ENCODE measurements at places on chromosomes 11 and 22.

DNA sequence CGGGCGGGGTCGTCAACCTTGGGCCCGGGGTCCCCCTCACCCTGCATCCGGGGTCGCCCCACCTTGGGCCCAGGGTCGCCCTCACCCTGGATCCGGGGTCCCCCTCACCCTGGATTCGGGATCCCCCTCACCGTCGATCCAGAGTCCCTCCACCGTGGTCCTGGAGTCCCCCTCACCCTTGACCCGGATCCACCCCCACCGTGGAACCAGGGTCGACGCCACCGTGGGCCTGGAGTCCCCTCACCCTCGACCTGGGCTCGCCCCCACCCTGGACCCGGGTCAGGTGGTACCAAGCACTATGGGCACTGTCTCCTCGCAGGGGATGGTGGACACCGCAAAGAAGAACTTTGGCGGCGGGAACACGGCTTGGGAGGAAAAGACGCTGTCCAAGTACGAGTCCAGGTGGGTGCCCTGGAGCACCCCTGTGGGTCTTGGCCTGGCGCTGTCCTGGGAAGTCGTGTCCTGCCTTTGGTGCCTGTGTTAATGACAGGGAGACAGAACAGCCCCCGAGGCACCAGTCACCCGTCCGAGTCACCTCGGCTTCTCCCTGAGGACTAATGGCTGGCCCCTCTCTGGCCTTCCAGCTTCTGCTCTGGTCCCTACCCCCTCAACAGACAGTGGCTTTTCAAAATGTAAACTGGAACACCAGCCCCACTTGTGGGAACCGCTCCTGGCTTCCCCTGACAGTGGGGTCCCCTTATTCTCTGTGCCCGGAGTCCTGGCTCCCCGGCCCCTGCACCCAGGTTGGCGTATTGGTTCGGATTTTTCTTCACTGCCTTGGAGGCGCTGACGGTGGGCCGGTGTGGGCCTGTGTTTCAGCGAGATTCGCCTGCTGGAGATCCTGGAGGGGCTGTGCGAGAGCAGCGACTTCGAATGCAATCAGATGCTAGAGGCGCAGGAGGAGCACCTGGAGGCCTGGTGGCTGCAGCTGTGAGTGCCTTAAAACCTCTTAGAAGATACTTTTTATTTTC, 762 bp downstream of the CRELD2 start:
- DNase-seq = no peak

- DNase-seq = no peak
Measured at GRCh38 chr11:115340874-115341273, 163.3 kb downstream of the CADM1 start.

DNA sequence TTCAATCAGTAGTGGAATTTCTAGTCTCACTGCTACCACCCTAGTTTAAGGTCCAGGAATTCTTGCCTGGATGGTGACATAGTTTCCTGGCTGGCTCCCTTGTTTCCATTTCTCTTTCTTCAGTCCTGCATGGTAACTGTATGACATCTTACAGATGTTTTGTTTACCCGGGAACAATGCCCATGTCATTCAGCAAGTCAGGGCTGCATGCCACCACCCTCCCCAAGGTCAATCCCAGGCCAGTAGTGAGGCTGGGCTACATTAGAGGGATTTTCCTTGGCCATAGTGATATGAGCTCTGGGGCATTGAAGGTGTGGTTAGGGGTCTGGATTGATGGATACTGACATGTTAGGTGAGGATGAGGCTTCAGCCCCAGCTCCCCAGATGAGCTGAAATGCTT, 114.9 kb upstream of the E2F8 start:
- no peak for DNase-seq

GRCh38 chr11:6357222-6357621, 33.1 kb upstream of the SMPD1 start:
- DNase-seq = no peak

- DNase-seq = no peak
Measured at GRCh38 chr11:59776210-59777066, 21.3 kb downstream of the STX3 start.

DNA sequence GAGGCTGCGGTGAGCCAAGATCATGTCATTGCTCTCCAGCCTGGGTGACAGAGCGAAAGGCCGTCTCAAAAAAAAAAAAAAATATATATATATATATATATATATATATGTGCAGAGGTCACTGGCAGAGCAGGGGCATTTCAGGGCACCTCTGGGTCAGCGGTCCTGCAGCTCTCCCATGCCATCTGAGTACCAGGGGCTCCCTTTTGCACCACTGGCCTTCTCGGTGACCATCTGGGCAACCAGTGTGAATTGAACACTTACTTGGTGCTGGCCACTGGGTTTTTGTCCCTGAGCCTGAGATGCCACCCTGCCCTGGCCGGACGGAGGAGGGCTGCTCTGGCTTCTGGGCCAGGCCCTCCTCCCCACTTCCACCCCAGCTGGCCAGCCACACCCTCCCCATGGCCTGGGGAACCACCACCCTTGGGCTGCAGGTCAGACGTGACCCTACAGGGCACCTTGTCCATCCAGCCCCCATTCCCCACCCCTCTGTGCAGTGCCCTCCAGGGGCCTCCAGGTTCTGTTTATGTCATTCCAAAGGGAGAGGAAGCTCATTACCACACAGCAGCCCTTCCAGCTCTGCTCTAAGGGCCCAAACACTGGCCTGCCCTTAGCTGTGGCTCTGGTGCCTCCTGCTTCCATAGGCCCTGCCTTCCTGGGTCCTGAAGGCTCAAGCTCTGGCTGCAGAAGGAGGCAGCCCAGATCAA, 10.3 kb downstream of the MAPK8IP1 start:
- peak; percentile 6 for DNase-seq

GRCh38 chr11:128685402-128686020, 8.4 kb upstream of the FLI1 start:
- DNase-seq = no peak

DNA sequence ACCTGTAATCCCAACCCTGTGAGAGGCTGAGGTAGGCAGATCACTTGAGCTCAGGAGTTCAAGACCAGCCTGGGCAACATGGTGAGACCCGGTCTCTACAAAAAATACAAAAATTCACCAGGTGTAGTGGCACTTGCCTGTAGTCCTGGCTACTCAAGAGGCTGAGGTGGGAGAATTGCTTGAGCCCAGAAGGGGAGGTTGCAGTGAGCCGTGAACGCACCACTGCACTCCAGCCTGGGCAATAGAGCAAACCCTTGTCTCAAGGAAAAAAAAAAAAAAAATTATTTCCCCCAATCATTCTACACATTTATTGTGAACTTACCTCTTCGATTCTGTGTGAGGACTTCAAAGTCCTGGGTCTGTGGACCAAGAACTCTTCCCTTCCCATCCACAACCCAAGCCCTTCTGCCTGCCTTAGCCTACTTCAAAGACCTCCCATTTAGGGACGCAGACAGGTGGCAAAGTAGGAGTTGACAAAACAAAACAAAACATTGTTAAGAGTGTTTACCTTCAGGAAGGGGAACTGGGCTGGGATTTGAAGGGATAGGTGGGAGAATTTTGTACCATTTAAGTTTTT, 3.8 kb upstream of the WEE1 start:
- DNase-seq = no peak

DNA sequence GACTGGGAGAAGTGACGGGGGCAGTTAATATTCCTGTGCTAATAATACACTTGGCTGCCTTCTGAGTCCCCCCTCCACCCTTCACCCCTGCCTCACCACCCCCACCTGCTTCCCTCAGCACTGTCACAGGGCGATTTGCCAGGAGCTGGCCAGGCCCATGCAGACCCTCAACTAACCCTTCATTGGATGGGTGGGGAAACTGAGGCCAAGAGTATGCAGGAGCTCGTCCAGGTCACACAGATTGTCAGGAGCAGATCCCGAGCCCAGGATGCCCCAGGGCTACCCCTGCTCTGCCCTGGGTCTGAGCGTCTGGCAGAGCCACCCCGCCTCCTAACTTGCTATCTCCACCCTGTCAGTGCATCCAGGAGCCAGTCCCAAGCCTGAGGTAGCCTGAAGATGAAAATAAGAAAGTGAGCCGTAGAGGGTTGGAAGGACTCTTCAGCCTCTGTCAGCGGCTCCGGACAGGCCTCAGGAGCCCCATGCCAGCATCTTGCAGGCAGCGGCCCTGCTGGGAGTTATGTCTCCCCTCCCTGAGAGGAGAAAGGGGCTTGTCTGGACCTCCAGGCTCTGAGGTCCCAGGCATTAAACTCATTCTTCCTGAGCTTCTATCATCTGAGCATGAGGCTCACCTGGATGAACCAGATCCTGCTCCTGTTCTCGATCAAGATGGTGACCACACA, 6.2 kb downstream of the TPBGL start:
- DNase-seq = no peak

- peak; percentile 44 for DNase-seq
Measured at GRCh38 chr11:121722431-121723245, 269.9 kb upstream of the SORL1-AS1 start.

- no peak for DNase-seq
Measured at GRCh38 chr11:57315491-57315890, 9.3 kb downstream of the TNKS1BP1 start.

DNA sequence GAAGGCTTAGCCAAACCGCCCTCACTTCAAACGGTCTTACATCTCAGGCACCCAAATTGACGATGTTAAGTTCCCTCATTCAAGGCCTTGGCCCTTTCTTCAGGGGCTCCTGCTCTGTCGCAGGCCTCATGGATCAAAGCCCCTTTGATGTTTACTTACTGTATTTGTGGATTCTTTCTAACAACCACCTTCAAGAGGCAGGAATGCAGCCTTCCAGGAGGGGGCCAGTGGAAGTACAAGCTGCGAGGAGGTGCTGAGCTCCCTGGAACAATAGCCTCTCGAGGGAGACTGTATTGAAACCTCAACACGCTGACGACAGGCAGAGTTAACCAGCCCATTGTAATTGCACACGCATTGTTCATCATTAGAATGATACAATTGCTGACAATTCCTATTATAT, 209.1 kb downstream of the ST3GAL4 start:
- DNase-seq = no peak

GRCh38 chr22:31637447-31637890, 24.5 kb downstream of the PISD start:
- no peak for DNase-seq

- DNase-seq = no peak
Measured at GRCh38 chr11:122853261-122853660, 15.0 kb downstream of the CRTAM start.

GRCh38 chr11:36577859-36578258, 10.1 kb downstream of the RAG1 start:
- no peak for DNase-seq

- DNase-seq = no peak
Measured at GRCh38 chr11:36411202-36411640, 98.9 kb downstream of the TRAF6 start.

DNA sequence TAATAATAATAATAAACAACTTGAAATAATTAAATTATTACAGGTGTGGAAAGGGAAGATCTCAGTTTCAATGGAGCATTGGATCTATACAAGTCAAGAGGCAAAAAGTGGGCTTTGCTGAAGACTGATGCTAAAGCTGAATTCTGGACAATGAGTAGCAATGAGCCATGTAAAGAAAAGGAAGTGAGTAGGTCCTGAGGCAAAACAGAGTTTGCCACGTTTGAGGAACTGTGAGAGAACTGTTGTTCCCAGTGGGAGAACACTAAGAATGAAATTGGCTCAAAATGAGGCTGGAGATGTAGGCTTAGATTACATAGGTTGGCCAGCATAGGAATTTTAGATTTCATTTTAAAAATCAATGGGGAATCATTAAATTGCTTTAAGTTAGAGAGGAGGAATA, 33.9 kb upstream of the TEAD1 start:
- DNase-seq = no peak

GRCh38 chr11:111531136-111531535, 9.4 kb upstream of the LAYN start:
- no peak for DNase-seq

DNA sequence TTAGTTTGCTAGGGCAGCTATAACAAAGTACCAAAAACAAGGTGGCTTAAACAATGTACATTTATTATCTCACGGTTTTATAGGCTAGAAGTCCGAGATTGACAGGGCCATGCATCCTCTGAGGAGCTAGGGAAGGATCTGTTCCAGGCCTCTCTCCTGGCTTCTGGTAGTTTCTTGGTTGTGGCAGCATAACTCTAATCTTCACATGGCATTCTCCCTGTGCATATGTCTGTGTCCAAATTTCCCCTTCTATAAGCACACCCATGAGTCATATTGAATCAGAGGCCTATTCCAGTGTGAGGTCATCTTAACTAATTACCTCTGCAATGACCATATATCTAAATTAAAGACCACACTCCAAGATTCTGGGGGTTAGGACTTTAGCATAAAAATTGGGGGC, 31.3 kb upstream of the MMP13 start:
- no peak for DNase-seq

DNA sequence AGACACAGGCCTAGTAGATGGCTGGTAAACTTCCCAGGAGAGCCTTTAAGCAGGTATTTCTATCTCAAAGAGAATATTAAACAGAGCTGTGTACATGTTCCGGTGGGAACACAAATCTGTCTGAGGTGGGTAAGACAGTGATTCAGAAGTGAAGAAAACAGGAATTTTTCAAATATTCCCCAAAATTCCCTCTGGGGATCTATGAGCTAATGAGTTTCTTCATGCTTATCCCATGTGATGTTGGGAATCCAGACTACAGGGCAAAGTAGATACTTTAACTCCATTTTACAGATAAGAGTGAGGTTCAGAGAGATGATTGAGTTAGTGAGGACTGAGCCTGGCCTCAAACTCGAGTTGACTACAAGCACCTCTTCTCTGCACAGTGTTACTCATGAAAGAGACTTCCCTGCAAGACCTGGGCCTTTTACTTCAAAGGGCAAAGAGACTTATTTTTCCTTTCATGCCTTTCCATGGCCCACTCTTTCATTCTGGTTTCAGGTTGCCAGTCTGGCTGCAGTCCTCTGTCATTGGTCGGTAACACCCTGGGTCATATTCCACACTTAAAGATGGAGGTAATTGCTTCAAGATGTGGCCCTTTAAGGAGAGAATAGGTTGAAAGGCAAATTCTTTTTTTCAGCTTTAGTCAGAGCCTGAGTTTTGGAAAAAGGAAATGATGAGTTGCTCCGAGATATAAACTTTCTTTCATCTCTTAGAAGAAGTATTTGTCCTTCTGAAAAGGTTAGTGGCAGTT, 70.1 kb downstream of the CYB5R2 start:
- no peak for DNase-seq

- DNase-seq = no peak
Measured at GRCh38 chr11:74162681-74163467, 7.9 kb downstream of the C2CD3 start.

DNA sequence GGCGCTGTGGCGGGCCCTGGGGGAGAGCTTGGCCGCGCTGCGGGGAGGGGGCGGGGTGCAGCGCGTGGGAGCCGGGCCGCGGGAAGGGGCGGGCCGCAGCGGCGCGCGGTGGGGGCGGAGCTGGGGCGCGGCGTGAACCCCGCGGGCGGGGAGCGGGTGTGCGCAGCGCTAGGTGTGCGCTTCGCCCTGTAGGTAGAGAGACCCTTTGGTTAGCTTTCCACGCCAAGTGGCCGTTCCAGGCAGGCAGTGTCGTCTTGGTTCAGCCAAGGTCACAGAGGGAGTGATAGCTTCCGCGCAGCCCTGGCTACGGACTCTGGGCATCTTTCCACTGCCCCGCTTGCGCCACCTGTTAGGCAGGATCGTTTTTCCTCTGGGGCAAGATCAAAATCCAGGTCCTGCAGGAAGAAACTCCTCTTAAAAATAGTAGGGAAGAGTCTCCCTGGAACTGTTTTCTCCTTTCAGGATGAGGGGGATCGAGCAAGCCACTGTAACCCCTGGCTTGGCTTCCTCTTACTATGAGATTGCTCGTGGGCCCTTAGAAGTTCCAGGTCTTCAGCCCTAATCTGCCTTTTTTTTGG, 434 bp downstream of the BANF1 start:
- DNase-seq = no peak

- DNase-seq = no peak
Measured at GRCh38 chr11:32265911-32266310, 169.4 kb downstream of the WT1 start.

- DNase-seq = no peak
Measured at GRCh38 chr11:101862391-101863233, 52.2 kb upstream of the CEP126 start.

- no peak for DNase-seq
Measured at GRCh38 chr11:35298369-35298768, 121.0 kb downstream of the SLC1A2 start.

Data from SHP77 treated with DMSO at 0.1 percent for 48 hours (cell line).